ENCODE measurements at places on chromosomes 12 and 14.

DNA sequence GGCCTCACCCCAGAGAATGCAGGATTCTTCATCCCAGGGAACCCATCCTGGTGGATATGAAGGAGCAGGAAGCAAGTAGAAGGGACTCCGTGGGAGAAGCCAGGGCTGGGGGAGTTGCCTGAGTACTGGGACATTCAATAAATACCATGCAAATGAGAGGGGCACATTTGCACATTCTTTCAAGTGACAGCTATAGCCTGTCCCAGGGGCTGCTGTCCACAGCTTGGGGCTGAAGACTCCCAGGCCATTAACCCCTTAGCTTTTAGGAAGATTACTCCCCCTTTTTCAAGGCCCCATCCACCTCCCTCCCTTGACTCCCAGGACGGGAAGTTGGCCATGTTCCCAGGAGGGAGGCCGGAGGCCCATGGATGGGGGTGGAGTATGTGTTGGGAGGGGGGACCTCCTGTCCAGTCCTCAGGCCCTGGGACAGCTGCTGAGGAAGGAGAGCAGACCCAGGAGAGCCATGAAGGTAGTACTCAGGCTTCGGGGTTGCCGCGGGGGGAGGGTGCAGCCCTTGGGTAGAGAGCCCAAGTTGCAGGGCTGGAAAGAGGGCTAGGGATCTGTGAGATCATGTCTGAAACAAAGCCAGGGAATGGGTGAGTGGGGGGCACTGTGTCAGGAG lies 974 bp upstream of the TNS2 start:
- no peak for DNase-seq

DNA sequence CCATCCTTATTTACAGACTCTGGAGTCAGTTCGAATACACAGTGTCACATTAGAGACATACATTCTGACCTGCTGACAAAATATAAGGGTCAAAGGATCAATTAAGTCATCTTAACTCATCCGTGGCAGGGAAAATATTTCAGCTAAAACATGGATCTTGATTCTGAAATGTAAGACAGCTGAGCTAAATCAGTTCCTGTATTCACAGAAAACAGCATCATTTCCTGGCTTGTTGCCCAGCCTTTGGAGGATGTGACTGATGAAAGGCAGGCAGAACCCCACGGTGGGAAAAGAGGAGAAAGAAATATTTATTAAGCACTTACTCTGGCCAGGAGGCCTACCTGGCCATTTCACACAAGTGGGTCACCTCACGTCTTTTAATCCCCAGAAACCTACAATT lies 101.9 kb downstream of the GAS2L3 start:
- no peak for DNase-seq

- peak; percentile 3 for DNase-seq
These were observed 105.1 kb downstream of the PRIMA1 start for GRCh38 chr14:93683226-93683625.

- DNase-seq = no peak
These were observed 85.8 kb downstream of the SLC25A47 start for GRCh38 chr14:100409003-100409360.

DNA sequence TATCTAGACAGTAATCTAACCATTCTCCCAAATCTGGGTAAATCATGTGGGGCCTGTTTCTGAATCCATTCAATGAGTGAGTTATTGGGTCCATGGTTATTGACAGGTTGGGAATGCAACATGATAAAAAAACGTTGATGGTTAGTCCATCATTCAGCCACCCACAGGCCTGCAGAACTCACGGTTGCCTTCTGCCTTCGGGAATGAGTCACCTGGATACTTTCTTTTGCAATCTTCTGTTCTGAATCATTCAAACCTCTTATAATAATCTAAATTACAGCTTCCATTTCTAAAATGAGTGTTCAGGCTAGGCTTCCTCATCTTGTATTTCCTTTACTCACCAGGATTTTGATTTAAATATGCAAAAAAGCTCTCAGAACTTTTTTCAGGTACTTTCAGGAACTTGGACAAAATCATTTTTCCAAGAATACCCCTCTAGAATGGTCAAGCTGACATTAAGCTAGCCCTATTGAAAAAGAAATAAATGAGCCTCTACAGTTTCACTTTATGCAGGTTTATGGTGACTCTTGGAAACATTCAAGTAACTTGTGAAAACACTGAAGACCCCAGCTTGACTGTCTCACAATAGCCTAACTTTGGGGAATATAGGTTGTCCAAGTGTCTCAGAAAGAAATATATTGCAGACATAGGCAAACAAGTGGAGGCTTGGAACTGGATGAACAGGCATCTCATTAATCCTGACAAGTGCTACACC lies 94.4 kb downstream of the KCNK10 start:
- DNase-seq = no peak

DNA sequence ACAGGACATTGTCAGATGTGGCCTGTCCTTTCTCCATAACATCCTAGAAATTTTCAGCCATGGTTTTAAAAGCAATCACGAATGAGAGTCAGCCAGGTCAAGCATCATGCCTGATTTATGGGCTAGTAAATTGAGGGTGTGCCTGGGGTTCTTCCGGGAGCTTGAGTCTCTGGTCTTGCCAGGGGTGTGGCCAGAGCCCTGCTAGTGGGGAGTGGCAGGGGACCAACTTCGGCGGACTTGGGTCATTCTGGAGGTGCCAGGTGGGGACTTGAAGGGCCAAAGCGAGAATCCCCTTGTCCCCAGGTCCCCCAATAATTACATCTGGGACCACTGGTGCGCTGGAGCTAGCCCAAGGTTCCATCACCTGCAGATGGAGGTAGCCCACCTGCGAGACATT lies 5.7 kb downstream of the OTUB2 start:
- DNase-seq = no peak

GRCh38 chr14:93587330-93587729 lies 156.6 kb downstream of the UNC79 start:
- no peak for DNase-seq

DNA sequence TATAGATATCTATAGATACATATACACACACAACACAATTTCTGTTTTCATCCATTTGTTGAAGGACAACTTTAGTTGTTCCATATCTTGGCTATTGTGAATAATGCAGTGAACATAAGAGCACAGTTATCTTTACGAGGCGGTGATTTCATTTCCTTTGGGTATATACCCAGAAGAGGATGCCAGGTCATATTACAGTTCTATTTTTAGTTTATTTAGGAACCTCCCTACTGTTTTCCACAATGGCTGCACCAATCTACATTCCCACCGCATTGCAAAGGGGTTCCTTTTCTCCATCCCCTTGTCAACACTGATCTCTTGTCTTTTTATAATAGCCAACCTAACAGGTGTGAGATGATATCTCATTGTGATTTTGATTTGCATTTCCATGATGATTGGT lies 143.4 kb upstream of the ARHGAP5 start:
- no peak for DNase-seq

DNA sequence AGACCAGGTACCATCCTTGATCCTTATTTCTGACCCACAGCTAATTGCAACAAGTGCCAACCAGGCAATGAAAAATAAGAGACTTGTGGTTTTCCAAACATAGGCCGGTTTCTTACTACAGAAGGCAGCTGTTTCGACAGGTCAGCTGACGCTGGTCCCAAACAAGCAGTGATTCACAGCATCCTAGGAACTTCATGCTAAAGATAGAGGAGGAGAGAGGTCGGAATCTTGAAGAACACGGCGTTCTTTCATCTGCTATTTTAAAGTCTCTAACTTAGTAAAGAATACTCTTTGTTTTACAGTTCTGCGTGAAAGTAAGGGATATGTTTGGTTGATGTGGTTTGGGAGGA lies 28.1 kb upstream of the ADGRD1 start:
- no peak for DNase-seq

GRCh38 chr12:24586293-24586692 lies 362.6 kb downstream of the BCAT1 start:
- DNase-seq = no peak

- no peak for DNase-seq
These were observed 10.5 kb upstream of the PLBD2 start for GRCh38 chr12:113347892-113348291.

- DNase-seq = no peak
These were observed 256.7 kb downstream of the SUDS3 start for GRCh38 chr12:118633071-118633470.

DNA sequence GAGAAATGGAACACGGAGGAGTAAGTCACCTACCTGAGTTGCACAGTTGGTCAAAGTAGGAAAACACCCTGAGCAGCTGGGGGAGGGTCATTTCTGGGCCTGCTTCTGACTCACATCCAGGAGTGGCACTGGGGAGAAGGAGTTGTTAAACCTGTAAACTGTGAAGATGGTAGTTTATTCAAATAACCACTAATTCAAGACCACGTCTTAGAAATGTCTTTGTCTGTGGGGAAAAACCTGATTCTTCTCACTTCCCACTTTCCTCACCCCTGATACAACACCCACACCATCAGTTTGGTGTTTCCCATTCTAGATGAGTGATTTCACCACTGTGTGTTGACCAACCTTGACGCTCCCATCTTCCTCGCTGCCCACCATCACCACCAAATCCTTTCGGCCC lies 207.1 kb downstream of the ANO4 start:
- peak; percentile 15 for DNase-seq

- DNase-seq = no peak
These were observed 45.4 kb downstream of the VCPKMT start for GRCh38 chr14:50070840-50071548.

GRCh38 chr14:68791902-68792677 lies 777 bp downstream of the ZFP36L1 start:
- DNase-seq = no peak

- DNase-seq = no peak
These were observed 72.1 kb upstream of the CCDC60 start for GRCh38 chr12:119262388-119262787.

GRCh38 chr14:93039649-93040315 lies 75.9 kb downstream of the ITPK1 start:
- DNase-seq = no peak

DNA sequence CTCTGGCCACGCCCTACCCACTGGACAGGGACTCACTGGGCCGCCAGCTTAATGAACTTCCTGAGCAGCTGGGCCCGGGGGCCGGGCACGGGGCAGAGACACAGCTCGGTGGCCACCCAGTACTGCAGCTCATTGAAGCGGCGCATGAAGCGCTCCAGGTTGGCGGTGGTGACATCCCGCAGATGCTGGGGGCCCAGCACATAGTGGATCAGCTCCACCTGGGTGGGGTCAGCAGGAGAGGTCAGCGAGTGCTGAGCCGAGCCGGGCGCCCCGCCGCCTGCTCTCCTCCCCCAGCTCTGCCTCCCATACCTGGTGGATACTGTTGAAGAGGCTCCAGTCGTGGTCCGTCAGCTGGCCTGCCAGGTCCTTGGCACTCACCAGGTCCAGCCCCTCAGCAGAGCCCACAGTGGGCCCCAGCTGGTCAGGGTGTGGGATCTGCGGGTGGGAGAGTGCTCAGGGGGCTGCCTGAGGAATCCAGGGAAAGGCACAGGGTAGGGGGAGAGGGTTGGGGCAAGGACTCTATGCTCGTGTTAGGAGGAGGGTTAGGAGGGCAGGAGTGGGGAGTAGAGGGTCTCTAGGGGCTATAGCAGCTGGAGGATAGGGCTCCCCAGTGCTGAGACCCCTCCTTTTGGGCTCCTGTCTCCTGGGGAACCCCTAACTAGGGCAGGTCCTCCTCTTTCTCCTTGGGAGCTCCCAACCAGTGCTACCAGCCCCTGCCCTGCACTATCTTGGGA lies 15.5 kb upstream of the ENDOU start:
- DNase-seq = no peak

DNA sequence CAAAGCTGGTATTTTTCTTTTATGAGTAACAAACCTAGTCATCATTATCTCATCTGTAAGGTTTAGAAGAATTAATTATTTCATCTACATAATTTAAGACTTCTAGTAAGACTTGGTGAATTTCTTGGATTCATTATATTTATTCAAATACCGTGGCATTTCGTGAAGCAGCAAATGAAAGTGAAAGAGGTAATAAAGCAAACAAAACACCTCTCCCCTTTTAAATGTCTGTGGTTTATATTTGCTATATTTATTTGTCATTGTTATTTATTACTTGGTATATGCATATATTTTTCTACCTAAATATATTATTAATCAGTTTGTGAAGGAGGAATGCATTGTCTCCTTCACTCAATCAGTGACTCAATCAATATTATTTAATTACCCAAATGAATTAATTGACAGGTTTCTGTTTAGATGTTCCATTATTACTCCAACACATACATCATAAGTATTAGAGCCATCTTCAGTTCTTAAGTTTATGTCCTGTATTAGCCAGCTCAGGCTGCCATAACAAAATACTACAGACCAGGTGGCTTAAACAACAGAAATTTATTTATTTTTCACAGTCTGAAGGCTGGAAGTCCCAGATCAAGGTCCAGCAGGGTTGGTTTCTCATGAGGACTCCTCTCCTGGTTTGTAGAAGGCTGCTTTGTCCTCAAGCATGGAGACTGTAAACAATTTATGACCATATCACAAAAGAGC lies 6.6 kb downstream of the CFAP54 start:
- DNase-seq = no peak

GRCh38 chr12:65561798-65562382 lies 262.4 kb upstream of the HMGA2 start:
- DNase-seq = no peak

- no peak for DNase-seq
These were observed 208.6 kb downstream of the SLC38A4 start for GRCh38 chr12:46617167-46617566.

DNA sequence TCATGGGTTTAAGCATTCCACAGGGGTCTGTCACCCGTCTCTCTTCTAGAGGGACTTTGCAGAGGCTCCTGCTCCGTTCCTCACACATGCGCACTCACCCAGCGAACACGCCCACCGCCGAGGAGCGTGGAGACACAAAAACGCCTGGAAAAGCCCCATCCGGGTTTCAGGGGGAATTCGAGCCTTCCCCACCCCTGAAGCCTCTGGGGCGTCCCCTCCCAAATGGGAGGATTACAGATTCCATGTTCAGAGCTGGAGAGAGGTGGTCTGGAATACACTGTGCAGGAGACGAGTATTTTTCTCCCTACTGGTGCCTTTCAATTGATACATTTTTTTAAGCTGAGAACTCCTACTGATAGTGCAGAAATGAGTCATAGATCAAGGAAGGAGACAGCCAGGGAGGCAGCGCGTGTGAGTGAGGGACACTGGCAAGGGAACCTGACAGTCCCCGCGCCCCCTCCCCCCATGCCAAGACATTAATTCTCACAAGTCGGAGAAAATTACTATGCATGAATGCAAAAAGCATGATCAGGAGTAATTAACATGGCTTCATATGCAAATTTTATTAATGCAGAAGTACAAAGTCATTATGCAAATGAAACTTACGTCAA lies 36.9 kb downstream of the BCL11B start:
- DNase-seq = no peak

DNA sequence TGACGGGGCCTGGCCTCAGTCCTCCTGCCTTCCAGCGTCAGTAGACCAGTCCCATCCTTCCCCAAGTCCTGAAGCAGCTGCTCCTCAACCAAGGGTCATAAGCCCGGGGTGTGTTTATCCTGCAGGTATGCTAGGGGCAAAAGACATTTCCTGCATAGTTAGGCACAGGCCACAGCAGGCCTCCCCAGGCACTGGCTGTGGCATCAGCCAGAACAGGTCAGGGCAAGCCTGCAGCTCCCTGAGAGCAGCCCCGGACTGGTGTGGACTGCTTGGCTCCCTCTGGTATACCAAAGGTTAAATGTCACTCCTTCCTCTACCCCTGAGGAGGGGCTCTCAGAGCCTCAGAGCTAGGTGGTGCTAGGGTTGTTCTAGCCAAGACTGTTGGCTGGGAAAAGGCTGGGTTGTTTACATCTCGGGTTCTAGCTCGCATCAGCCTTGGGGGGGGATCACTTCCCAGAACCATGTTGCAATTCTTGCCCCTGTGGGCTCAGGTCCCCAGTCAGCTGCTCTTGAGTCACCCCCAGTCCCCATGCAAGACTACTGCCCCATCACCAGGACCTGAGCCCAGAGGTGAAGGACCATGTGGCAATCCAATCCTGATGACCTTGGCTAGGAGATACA lies 2.9 kb downstream of the MMP14 start:
- no peak for DNase-seq

All from inflammatory macrophage treated with lipopolysaccharide for 1 hour (primary cell).